ENCODE measurements at places on chromosomes 4 and X.
A peak's percentile ranks its signal among the peaks of the same experiment; 100 is the strongest.

DNA sequence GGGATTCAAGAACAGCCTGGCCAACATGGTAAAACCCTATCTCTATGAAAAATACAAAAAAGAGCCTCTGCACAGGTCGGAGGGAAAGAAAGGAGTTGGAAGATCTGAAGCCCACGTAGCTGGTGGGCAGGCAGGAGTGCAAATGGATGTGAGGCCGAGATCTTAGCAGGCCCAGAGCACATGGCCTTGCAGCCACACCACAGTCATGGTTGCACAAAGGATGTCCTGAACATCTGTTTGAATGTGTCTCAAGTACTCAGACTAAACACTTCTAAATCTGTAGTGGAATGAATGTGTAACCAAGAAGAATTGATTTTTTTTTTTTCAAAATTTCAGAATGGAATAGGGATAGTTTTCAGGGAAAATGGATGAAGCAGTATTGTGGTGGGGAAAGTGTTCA lies 10.8 kb downstream of the CA5B start:
- peak; percentile 1 for DNase-seq

DNA sequence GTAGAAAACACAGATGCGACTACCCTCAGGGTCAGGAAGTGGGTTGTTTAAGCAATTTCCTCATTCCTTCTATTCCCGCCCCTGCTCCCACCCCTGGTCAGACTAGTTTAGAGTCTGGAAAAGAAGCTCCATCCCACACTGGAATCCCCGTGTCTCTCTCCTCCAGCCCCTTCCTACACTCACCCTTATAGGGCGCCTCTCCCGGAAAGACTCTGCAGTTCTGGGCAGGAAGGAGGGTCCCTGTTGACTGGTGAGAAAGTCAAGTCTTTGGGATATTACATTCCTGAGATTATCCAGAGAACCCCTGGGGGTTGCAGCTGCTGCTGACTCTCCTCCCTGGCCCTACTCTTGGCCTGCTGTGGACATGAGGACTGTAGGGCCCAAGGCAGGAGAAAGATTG lies 11.9 kb downstream of the STARD8 start:
- DNase-seq = no peak

- no peak for DNase-seq
These were observed 43.8 kb upstream of the WDR1 start for GRCh38 chr4:10160281-10160856.

- no peak for DNase-seq
These were observed 666 bp downstream of the CCDC158 start for GRCh38 chr4:76420188-76420761.

DNA sequence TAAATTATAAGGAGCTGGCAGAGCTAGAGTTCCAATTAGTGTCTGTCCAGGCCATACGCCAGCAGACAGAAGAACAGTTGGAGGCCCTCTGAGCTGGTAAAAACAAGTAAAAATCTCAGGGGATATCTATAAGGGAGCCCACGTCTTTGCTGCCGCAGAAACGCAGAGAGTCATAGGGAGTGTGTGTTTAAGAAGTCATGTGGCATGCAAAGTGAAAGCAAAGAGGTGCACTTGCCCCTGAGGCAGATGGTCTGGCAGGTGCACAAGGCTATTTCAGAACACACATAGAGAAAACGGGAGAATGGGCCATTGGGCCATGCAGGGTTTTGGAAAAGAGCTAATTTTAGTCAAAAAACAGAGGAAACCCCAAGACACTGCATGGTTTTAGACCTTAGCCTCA lies 92.7 kb downstream of the NAP1L3 start:
- no peak for DNase-seq

DNA sequence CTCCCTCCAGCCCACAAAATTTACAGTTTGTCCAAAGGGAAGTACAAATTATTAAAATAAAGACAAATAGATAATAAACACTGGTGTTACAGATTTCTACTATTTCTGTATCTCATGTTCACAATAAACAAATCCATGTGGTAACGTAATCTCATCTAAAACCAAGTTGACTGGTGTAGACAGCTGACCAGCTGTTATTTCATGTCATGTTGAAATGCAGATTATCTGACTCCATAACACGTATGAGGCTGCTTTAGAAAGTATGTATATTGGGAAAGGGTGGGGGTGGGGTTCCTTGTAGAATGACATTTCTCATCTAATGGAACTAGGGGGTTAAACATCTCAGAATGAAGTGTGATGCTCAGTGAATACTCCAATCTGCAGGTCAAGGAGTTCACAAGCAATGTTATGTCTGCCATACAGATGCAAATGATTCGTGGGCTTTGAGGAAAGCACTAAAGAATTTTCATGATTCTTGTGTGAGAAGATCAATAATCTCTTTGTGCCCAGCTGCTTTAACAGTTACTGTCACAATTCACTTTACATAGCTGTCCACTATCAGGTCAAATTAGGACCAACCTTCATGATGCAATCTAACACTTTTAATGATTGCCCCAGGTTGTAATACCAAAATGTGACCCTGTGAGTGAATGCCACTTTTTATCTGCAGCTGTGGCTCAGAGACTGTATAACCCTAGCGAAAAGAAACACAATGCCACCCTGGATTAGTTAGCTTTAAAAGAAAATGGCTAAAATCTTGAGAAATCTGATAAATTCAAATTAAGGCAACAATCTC lies 114.0 kb downstream of the ENOX2 start:
- DNase-seq = no peak

DNA sequence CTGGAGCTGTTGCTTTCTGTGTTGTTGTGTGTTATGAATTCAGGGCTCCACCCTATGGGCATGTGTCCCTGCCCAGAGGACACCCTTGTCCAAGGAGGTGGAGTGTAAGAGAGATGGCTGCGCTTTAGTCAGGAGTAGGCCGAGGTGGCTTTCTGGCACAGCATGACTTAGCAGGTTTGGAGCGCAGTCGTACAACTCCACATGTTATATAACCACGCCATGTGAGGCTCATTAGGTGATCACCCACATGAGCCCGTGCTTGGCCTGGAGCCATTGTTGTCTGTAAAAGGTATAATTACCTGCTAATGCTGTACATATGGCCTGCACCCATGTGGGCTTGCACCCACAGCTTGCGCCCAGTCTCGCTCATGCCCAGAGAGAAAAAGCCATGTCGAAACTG lies 15.8 kb upstream of the ANAPC4 start:
- no peak for DNase-seq

DNA sequence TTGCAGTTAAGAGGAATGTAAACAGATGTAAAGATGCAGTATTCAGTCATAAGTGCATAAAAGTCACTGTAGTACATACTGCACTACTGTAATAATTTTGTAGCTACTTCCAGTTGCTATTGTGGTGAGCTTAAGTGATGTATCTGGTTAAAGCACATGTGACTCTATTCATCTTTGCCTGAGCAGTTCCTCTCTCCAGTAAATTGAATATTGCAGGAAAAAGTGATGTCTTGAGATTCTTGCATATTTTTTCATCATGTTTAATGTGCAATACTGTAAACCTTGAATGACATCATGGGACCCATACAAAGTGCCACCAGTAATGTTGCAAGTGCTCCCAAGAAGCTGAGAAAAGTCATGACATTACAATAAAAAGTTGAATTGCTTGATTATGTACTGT lies 9.6 kb downstream of the UBA6 start:
- no peak for DNase-seq

DNA sequence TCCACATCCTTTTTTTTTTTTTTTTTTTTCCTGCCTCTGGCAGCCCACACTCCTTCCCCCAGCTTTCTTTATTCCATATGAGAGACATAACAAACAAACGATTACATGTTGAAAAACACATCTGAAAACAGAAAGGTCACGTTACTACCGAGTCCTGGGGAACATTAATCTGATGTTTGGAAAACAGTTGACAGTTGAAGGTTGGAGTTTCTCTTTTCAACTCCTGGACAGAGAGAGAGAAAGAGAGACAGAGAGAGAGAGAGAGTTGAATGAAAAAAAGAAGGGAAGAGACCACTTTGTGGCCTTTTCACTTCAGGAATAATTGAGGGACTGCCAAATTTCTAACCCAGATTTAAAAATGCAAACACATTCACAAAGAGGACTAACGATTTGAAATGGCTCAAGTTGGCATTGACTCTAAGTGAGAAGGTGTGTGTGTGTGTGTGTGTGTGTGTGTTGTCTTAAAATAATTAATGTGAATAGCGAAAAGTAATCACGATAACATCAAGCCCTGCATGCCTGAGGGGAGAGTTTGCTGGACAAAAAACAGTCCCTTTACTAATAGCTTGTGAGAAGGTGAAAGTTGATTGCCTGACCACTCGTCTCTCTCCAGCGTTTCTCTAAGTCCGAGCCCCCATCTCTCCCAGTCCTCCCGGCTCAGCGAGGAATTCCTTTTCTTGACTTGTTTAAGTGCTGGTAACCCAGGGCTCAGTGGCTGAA lies 67.3 kb downstream of the FBXO8 start:
- no peak for DNase-seq

DNA sequence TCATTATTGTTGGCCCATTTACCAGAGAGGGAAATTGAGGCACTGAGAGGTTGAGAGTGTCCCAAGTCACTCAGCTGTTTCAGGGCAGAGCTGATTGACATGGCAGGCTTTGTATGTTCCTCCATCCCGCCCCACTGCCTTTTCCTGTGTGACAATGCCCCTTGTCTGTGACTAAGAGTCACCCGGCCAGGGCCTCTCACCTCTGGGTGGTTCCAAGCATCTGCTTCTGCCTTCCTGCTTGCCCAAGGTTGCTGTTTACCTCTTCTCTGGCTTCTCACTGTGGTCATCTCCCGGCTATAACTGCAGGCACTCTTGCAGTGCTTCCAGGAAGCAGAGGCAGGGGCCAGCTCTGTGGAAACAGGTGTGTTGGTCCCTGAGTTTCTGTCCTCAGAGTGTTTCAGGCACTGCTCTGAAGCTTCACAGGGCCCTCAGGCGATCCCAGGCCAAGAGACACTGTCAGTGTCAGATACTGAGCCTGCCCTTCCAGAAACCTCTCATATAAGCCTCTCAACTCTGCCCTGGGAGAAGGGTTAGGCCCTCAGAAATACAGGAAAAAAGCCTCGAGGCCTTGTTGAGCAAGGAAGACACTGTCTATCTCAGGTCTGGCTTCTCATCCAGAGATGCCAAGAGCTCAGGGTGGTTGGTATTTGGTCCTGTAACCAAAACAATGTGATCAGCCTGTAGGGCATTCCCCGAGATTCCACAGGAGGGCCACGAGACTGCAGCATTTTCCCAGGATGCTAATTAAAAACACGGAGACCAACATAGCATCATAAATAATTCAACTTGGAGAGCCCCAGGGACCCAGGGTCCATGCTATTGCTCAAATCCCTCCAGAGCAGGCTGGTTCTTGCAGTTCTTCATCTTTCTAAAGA lies 42.0 kb upstream of the PROM1 start:
- DNase-seq = no peak

GRCh38 chr4:39526765-39527295 lies 409 bp downstream of the UGDH start:
- peak; percentile 42 for DNase-seq

DNA sequence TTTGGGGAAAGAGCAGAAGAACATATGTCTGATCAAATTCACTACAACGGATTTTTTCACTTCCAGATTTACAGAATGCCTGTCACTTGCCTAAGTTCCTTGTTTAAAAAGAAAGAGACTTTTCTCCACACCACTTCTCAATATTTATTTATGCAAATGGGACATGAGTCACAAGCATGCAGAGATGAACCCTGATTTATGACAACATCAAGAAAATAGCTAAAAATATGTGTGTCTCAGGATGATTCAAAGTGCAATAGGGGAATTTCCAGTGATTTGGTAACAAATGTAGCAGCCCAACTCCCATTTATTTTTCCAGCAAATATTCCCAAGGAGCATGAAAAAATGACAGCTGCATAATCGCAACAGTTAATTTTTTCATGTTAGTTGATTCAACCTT lies 180.4 kb upstream of the FAT1 start:
- no peak for DNase-seq

GRCh38 chr4:37326852-37327251 lies 82.3 kb downstream of the NWD2 start:
- DNase-seq = no peak

- no peak for DNase-seq
These were observed 75.6 kb upstream of the ETNPPL start for GRCh38 chr4:108838451-108838850.

DNA sequence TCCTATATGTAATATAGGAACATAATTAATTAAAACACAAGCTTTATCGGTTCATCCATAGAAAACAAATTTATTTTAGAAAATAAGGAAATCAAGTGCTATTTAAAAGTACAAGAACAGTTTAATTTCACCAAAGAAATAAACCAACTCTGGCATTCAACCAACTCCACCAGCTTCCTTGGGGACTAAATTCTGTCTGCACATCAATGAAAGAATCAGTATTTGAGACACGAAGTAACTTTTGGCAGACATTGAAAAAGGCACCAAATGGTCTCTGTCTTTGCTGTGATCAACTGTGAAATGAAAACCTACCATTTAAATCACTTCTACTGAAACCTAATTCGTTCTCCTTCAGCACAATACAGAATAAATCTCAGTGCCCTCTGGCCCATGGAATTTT lies 719.7 kb upstream of the GRIA3 start:
- DNase-seq = no peak

DNA sequence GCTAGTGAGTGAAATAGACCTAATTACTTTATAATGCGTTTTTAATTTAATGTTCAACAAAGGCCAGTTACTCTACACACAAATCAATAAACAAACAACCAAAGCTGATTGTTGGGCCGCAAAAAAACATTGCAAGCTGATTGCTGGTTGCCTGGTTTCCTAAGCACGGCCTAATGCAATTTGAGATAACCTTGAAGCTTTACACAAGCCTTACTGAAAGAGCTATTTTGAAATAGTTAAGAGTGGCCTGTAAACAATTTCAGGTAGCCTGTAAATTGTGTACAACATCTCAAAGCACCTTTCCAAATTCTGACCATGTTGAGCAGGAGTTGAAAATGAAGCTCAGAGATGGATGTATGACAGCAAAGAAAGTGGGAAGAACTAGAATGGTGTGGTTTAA lies 17.5 kb upstream of the CXorf66 start:
- no peak for DNase-seq

GRCh38 chr4:111475001-111475400 lies 670.3 kb upstream of the FAM241A start:
- DNase-seq = no peak

DNA sequence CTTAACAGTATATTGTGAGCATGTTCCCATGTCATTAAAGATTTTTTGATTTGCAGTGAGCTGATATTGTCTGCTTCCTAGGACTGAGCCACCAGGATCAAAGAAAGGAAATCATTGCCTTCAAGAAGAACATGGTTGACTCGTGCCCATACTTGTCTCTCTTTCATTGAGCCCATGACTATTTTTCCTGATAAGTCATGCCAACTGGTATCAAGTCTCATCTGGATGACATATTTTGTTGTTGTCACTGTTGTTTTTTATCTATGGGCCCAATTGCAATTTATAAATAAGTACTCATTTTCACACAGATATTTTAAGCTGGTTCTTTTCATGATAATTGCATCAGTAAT lies 10.2 kb upstream of the RHOH start:
- no peak for DNase-seq

- no peak for DNase-seq
These were observed 176.7 kb downstream of the SHROOM3 start for GRCh38 chr4:76611616-76612207.

- peak; percentile 7 for DNase-seq
These were observed 51.7 kb downstream of the RPGR start for GRCh38 chrX:38275615-38276014.

- DNase-seq = no peak
These were observed 62.1 kb downstream of the EDNRA start for GRCh38 chr4:147543034-147543433.
